Daoy (cell line): ENCODE measurements at places on chromosomes 4 and X. TPM values are rescaled to one million over a fixed set of nuclear protein-coding genes. Genes with fewer than 3 reads are reported as not detected.

GRCh38 chrX:2371026-2371711 lies 129.6 kb downstream of the DHRSX start:
- no peak for DNase-seq

- no peak for DNase-seq
Observed at GRCh38 chr4:36290641-36291040, 9.2 kb downstream of the DTHD1 start.

- no peak for DNase-seq
Observed at GRCh38 chrX:111511477-111511876, at the start of gene SERTM2. TSS of gene SERTM2 (plus strand) at chrX:111511645. CDS start at chrX:111518858, 7,213 bp downstream.

DNA sequence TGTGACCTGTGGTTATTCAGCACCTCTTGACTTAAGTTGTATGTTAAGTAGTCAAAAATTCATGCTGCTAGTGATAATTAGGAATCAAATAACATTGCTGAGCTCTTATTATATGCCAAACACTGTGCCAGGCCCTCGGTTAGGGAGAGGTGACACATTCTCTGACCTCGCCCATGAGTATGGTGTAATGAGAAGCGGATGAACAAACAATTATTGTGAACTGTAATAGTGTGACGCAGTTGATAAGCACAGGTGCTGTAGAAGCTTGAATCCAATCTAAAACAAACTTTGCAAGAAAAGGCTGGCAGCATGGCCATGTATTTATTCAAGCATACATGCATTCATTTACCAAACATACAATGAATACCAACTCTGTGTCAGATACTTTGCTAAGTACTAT lies 303.5 kb upstream of the HS3ST1 start:
- no peak for DNase-seq

Gene NAP1L3
- 10.2 and 19.1 TPM in 2 replicates for total RNA-seq

Gene NHSL2
- 1.4 and 2.3 TPM in 2 replicates for total RNA-seq

Gene NDNF
- 0.23 and 0.68 TPM in 2 replicates for total RNA-seq
